ENCODE measurements at places on chromosomes 12 and 14.

- DNase-seq: no peak
Measured at GRCh38 chr14:95655461-95655860, 30.8 kb upstream of the TCL1B start.

DNA sequence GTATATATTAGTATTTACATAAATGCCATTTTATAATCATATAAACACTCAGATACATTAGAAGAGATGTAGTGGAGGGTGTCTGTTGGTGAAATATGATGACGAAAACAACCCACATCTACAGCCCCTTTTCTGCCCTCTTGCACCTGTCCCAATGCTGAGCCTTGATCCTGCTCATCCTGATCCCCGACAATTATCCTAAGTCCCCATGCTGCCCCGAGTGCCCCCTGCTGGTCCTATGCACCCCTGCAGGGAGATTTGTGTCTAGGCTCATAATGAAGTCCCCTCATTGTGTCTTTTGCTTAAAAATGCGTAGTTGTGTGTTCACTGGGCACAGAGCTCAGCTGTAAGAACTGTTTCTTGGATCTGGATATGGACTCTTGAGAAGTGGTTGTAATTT lies 554.5 kb downstream of the TMEM121 start:
- DNase-seq: no peak

DNA sequence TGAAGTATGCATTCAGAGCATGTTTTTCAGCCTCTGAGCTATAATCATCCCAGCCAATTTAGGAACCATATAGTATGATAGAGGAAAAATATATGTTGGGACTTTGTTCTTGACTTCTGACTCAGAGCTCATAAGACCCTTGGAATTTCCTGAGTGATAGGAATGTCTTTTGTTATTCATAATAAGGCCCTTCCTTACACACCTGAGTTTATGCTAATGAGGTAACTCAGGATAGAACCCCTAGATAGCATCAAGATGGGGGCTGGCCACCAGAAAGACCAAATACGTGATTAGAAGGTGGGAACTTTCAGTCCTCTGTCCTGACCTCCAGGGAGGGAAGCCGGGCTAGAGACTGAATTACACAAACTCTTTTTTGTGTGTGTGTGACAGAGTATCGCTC lies 32.4 kb upstream of the PLEK2 start:
- DNase-seq: no peak

DNA sequence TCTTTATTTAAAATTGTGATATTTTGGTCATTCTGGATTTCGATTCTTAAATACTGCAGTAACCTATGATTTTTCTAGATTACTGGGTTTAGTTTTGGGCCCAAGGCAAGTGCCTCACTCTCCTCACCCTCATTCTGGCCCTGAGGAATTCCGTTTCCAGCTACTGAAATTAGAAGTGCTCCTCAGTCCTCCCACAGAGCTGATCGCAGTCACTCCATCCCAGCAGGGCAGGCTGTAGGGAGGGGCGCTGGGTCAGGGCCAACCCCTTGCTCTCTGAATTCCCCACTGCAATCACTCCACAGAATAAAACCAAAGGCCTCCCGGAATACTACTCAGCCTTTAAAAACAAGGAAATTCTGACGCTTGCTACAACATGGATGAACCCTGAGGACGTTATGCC lies 66.5 kb upstream of the DIO3 start:
- no peak for DNase-seq

- DNase-seq: no peak
Measured at GRCh38 chr14:37972941-37973887, 234.5 kb upstream of the SSTR1 start.

DNA sequence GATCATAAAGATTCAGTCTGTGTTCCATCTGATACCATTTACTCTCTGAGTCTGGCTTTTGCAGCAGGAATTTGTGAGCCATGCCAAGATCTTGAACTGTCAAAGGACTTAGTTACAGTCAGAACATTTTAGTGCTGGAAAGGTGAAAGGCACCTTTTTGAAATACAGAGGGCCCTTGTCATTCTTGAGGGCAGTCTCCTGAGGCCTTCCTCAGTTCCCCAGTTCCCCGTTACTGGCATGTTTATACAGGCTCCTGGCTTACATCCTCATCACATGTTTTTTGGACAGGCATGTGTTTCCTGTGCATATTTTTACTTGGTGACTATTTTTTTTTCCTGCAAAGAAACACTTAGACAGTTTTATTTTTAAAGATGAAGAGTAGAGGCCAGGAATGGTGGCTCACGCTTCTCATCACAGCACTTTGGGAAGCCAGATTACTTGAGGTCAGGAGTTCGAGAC lies 21.0 kb downstream of the CFAP54 start:
- DNase-seq: no peak

DNA sequence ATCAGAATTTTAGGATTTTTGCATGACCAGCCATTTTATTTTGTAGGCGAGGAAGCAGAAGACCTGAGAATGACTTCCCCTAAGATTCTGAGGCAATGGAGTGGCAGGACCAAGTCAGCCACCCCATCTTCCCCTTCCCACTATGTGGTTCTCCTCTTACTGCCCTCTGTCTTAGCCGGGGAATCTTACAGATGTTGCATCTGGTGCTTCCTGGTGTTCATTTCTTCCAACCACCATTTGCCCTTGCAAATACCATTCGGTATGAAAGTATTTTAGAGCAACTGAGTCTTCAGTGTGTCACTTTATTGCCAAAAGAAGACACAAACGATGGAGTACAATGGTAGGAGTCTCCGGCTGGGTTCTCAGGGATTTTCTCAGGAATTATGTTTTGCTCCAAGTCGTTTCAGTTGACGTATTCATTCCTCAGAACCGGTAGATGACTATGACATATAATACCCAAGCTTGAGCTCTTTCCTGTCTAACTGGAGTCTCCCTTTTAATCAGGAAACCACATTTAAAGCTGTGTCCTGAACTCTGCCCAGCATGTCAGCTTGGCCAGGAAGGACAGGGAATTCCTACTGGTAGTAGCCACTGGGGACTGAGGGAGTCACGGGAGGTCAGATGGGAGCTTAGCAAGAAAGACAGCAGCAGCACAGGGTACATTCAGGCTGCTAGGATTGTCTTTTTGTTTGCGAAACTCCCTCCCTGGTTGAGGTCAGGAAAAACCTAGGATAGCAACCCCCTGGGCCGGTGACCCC lies 87.0 kb downstream of the SAMD4A start:
- no peak for DNase-seq

- no peak for DNase-seq
Measured at GRCh38 chr12:102763061-102763460, 154.0 kb downstream of the PAH start.

- no peak for DNase-seq
Measured at GRCh38 chr14:82528016-82528415, 994.4 kb upstream of the SEL1L start.

DNA sequence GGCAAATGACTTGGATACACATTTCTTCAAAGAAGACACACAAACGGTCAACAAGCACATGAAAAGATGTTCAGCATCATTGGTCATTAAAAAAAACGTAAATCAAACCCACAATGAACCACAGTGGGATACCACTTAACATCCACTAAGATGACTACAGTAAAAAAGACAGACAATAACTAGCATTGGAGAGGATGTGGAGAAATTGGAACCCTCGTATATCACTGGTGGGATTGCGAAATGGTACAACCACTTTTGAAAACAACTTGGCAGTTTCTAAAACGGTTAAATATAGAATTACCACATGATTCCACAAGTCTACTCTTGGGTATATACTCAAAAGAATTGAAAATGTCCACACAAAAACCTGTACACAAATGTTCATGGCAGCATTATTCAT lies 25.2 kb upstream of the PPFIBP1 start:
- DNase-seq: no peak

DNA sequence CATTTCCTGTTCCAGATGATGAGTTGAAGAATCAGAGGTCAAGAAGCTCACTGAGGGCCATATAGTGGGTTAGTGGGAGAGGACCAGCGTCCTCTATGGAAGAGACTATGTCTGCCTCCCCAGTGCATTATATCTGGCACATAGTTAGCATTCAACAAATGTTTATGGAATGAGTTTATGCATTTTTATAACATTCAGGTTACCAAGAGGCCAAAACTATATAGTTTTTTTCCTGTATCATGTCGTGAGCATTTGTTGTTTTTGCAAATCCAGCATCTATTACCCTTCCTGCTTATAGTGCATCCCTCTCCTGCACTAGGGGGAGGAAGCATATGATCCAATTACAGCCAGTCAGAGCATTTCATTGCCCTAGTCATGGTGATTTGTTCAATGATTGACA lies 60.6 kb downstream of the SUDS3 start:
- no peak for DNase-seq

DNA sequence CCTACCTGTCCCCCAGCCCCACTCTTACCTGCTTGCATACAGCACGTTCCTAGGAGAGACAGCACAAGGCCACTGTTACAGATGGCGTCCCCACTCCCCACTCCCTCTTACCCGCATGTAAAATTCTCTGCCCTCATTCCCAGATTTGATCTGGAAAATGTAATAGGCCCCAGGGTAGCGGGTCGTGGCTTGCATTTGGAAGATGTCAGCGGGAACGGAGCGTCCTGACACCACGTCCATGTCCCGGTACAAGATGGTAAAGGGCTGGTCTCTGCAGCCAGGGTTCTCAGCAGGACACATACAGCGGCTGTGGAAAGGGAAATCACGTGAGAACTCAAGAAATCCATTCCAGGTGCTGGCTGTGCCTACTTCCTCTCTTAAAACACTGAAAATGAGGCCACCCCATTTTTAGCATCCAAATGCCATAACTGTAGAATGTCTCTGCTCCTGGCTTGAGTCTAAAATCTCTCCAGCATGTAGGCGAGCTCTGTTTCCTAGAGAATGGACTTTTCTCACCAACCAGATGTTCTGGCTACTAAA lies 10.1 kb upstream of the TC2N start:
- DNase-seq: no peak

DNA sequence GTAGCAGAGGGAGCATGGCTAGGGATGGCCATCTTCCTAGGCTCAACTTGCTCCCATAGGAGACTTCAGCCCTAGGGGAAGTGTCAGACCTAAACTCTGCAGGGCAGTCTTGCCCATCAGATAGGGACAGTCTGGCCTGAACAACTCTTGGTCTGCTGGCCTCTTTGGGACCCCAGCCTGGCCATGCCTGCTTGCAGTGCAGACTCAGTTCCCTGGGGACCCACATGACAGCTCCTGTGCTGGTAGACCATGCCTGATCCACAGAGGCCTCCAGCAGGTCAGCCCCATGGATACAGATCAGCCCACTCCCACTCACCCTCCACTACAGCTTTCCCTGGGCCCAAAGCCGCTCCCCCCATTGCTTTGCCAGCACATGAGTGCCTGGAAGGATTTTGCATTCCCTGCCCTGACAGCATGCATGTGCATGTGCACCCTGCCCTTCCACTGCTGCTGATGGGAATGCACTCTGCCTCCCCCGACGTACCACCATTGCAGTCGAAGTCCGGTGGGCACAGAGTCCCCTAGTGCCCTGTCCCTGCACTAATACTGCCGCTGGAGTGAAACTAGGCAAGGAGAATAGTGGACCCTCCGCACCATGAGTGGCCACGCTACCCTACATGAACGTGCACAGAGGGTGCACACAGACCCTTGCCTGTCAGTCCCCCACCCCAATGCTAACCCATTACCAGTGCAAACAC lies 841.4 kb downstream of the FSCB start:
- no peak for DNase-seq

DNA sequence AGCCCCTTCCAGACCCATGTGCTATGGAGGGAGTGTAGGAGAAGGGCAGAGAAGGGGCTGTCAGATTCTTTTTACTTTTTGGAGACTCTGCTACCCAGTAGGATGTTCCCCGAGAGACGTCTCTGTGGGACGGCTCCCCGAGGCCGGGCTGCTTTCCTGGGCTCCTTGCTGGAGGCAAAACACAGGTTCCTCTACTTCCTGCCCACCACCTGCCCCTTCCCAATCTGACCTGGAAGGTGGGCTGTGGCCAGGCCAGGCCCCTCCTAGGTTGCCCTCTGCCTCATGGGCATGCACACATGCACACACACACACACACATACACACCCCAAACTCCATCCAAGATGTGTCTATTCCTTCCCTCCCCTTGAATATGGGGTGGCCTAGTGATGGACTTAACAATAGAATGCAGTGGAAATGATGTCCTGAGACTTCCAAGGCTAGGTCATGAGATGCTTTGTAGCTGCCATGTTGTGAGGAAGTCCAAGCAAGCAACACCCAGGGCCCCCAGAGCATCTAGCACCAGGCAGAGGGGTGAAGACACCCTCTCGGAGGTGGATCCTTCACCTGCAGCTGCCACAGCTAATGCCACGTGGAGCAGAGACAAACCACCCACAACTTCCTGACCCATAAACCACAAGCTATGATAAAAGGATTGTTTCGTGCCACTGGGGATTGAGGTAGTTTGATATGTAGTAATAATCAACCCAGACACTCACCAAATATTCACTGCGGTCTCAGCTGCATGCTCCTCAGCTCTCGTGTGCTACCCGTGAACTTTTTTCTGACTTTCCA lies 1.6 kb upstream of the ASB2 start:
- no peak for DNase-seq

GRCh38 chr12:131836193-131836592 lies 8.0 kb downstream of the MMP17 start:
- no peak for DNase-seq

- no peak for DNase-seq
Measured at GRCh38 chr12:98060411-98060810, 455.0 kb upstream of the TMPO start.

DNA sequence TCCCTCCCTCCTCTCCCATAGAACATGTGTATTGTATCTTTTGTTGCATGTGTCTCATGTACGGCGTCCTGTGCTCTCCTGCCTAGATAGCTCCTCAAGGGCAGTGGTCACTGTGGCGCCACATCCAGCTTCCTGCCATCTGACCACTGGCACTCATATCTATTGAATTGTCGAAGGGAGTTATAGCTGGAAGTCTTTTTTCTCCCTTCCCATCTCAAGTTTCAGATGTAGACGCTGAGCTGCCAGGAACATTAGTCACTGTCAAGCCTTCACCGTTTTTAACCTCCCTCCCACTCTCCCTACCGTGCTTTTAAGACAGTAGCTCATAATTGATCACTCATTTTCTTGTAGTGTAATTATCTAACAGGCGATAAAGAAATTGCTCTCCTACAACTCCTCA lies 33.0 kb downstream of the MTHFD1 start:
- DNase-seq: no peak

- no peak for DNase-seq
Measured at GRCh38 chr14:64927031-64927430, 12.8 kb downstream of the CHURC1 start.

GRCh38 chr12:111741235-111741812 lies 25.4 kb upstream of the ALDH2 start:
- DNase-seq: no peak

DNA sequence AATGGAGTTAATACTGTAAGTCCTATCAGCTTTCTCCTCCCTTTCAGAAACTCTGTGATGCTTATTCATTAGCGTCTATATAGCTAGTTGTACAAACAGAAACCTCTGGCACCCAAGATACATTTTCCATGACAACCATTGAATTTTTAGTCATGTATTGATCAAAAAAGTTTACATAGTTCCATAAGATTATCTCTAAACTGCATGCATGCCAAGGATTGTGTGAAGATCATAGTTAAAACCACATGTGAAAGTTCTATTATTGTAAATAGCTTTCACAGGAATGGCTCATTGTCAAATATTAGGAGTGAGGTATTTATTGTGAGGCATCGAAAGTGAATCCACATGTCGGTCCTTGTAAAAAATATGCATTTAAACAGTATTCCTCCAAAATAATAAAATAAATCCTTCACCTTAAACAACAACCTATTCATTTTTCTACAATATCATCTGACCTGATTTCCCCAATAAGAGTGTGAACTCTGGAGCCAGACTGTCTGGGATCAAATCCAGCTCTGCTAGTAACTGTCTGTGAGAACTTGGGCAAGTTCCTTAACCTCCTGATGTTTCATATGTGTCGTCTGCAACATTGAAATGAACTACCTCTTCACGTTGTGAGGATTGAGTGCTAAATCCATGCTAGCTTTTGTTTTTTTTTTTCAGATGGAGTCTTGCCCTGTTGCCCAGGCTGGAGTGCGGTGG lies 10.6 kb upstream of the CDKL1 start:
- no peak for DNase-seq
